Activated naive CD4-positive, alpha-beta T cell (primary cell): ENCODE measurements at places on chromosomes 2 and 18.

GRCh38 chr2:100640431-100641124, 77.8 kb downstream of the PDCL3 start:
- no peak for DNase-seq

DNA sequence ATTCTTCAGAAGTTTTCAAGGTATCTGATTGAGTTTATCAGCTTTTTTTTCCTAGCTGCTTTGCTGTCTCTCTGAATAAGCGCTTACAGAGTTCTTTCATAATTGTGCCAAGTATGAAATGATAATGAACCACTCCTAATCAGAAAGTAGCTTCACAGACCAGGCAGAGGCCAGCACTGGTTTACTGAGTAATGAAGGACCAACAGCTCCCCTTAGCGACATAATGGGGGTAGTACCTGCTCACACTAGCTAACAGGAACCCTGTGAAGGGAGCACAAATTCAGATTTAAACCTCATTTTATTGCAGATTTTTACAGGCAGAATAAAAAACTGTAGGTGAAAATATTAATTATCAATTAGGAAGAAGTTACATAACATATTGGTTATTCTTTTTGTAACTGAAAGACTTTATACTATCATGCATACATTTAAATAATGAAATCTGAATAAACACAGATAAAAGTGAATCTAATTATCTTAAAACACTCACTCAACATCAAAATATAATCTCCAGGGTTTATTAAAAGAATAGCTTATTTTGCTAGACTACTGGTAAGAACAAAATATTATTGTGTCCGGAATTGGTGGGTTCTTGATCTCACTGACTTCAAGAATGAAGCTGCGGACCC, 53.7 kb upstream of the LRRC30 start:
- DNase-seq: no peak

DNA sequence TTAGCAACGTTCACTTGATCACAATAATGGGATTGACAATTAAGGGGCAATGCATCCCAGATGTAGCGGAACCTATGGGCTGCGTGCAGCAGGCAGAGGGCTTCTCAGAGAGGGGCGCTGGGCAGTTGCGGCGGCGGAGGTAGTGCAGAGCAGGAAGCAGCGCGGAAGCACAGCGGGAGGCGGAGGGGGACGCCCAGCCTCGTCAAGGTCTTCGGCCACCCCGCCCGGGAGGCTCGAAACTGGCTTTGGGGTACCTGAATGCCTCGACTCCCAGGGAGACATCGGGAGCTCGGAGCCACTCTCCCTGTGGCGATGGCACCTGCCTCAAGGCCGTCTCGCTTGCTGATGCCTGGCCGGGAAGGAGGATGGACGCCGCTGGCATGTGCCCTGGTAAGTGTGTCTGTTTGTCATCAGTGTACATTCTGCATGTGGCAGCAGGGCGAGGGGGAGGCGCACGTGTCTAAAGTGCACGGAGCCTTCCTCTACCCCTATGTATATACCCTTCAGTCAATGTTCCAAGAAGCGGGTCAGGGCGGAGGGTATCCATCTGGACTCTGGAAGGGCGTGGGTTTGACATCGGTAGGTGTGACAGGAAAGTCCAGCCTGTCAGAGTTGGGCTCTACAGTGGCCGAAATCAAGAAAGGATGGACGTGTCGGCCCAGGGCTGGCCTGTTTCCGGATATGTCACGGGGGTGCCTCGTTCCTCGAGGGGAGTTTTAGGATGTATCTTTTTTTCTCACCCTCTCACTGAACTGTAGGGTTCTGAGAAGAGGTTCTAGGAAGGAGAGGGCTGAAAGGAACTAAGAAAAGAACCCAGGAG, 7.5 kb upstream of the SP9 start:
- no peak for DNase-seq

GRCh38 chr2:149606251-149606811, 18.8 kb upstream of the MMADHC start:
- no peak for DNase-seq

- DNase-seq: no peak
Measured at GRCh38 chr18:48674758-48675351, 136.0 kb downstream of the CTIF start.

DNA sequence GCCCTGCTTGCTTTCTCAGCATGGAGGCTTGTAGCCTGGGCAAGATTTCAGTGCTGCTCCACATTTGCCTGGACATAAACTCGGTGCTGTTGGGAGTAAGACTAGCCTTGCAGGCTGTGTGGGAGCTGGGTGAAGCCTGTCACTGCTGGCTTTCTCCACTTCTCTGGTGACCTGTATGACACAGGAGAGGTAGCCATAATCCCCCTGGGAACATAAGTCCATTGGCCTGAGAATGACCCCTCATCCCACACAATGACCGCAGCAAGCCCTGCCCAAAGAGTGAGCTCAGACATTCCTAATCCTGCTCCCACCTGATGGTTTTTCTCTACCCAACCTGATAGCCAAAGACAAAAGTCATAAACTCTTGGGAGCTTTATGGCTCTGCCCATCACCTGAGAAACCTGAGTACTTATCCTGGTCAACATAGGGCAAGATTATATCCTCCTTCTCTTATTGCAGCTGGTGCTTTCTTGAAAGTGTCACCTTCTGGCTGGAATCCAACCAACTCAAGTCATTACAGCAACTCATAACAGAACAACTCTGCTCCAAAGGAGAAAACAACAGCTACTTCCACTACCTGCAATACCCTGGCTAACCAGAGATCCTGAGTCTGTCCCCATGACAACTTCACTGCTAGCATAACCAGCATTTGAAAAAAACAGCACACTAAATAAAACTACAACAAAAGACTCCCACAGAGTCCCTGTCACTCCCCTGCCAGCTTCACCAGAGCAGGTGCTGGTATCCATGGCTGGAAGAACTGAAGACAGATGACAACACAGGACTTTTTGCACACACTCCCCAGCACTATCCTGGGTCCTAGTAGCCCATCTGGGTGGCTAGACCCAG, 834.4 kb upstream of the DDX18 start:
- DNase-seq: no peak

- DNase-seq: no peak
Measured at GRCh38 chr2:222904557-222905258, 43.9 kb downstream of the ACSL3 start.

DNA sequence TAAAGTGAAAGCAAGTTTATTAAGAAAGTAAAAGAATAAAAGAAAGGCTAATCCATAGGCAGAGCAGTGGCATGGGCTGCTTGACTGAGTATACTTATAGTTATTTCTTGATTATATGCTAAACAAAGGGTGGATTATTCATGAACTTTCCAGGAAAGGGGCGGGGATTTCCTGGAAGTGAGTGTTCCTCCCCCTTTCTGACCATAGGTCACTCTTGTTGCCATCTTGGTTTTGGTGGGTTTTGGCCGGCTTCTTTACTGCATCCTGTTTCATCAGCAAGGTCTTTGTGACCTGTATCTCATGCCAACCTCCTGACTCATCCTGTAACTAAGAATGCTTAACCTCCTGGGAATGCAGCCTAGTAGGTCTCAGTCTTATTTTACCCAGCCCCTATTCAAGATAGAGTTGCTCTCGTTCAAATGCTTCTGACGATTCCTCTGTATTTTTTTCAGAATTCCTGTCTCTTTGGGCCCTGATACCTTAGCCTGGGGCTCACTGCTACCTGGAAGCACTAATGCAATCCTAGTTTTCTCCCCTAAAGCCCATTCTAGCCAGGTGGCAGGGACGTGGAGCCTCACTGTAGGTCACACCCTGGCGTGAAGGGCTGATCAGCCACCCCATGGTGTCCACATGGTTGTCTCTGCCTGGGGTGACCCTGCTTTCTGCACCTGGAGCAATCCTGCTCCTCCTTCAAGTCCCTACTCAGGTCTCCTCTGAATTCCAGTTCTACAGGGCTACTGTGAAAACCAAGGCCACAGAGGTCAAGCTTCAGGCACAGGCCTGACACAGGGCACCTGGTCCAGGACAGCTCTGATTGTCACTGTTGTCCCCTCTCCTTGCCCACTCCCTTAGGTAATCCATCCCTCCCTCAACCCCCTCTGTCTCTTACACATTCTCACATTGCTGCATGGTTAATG, 6.0 kb upstream of the SLC35F6 start:
- no peak for DNase-seq

- DNase-seq: no peak
Measured at GRCh38 chr2:61471905-61472805, 1.3 kb upstream of the USP34 start.

- no peak for DNase-seq
Measured at GRCh38 chr2:42053791-42054701, 6.2 kb downstream of the PKDCC start.

DNA sequence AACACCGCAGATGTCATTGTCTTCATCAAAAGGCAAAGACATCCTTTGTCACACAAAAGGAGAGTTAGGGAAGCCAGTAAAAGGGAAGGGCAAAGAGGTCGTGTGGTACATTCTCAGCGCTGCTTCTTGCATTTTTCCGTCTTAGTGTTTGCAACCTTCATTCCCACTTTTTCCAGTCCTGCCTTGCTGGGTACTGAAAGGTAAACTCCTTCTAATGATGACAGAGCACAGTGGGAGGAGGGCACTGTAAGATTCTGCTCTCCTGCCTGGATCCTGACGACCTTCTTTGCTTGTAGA, 424.3 kb upstream of the MEX3C start:
- DNase-seq: no peak

GRCh38 chr2:23499439-23499838, 114.5 kb downstream of the KLHL29 start:
- no peak for DNase-seq

DNA sequence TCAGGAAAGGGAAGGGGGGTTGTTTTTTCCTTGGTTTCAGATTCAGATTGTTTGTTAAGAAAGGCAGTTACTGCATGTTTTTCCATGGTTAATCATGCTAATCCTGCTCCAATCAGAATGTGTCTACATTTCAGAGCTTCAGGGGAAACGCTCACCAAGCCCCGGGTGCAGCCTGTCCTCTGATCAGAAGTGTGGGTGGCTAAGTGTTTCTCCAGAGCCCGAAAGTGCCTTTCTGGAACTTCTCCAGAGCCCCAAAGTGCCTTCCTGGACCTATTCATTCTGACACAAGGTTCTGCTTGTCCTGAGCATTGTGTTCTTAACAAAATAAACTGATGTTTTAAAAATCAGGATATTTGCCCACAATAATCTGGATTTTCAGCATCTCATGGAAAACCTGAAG, 359.0 kb upstream of the ZNF521 start:
- no peak for DNase-seq
